ENCODE measurements at places on chromosomes 12 and 14.

DNA sequence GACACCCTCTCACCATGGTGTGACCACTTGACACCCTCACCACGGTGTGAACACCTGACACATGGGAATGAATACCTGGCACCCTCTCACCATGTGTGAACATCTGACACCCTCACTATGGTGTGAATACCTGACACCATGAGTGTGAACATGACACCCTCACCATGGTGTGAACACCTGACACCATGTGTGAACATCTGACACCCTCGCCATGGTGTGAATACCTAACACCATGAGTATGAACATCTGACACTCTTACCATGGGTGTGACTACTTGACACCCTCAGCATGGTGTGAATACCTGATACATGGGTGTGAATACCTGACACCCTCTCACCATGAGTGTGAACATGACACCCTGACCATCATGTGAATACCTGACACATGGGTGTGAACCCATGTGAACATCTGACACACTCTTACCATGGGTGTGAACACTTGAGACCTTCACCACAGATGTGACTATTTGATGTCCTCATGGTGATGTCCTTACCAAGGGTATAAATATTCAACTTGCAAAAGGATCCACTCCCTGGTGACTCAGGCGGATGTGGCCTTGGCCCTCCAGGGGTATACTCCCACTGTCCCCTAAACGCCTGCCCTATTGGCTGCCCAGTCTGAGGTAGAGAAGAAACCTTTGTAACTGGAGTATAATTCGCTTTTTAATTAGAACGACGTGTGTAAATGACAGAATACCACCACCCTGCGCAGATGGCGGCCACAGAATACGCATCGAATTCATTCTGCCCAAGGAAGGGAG lies 29.1 kb downstream of the RFLNA start:
- DNase-seq = no peak

GRCh38 chr12:54525383-54525782 lies 24.0 kb upstream of the PDE1B start:
- DNase-seq = no peak

DNA sequence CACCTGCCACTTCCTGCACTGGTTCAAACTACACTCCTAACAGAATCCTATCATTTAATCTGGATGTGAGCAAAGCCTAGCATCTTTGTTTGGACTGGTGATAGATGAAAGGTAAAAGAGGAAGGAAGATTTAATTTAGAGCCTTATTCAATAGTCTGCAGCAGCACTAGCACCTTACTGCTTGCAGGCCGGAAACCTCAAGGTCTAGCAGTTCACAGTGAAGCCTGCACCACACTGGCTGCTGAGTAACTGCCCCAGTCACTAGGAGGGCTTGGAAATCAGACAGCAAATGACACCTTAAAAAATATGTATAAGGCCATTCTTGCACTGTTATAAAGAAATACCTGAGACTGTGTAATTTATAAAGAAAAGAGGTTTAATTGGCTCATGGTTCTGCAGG lies 358.0 kb downstream of the DAD1 start:
- DNase-seq = no peak

- DNase-seq = no peak
Observed at GRCh38 chr12:15886372-15887042, 4.3 kb downstream of the STRAP start.

- DNase-seq = peak; percentile 3
Observed at GRCh38 chr12:69284131-69284530, 44.8 kb downstream of the CPSF6 start.

- no peak for DNase-seq
Observed at GRCh38 chr12:64137117-64137516, 85.0 kb downstream of the KICS2 start.

- no peak for DNase-seq
Observed at GRCh38 chr12:80472911-80473500, 29.0 kb downstream of the PTPRQ start.

DNA sequence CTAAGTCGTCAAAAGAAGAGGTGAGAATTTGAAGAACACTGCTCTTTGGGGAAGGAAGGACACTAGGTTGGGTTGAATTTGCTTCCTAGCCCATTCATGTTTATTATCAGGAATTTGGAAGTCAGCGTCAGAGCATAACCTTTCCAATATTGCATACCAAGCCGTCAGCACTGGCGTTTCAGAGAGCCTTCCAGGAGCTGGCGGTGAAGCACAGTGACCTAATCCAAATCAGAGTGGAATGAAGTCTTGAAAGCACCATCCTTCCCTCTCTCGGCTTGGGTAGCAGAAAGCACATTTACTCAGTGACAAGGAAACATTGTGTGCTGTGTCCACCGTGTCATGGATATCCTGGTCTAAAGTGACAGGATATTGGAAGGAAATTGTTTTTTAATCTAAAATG lies 240.3 kb upstream of the PELI2 start:
- DNase-seq = no peak

- DNase-seq = no peak
Observed at GRCh38 chr14:61403411-61403810, 82.0 kb downstream of the PRKCH start.

DNA sequence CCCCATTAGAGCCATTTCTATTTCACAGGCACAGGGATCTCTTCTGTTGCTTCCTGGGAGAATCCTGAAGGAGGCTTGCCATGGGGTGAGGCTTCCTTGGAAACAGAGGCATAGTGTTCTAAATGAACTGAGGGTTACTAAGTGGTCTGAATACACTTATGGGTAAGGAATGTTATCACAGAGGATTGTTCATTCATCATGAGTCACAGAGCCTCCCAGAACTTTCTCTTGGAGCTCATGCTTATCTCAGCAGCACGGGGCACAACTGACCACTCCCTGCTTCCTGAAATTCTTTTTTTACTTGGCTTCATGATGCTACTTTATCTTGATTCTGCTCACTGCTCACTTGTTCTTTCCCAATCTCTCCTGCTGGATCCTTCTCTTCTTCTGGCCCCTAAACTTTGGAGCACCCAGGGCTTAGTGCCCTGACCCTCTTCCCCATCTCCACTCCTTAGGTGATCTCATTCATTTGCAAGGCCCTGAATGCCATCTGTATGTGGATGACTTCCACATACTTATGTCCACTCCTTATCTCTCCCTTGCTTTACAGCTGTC lies 57.9 kb downstream of the ANO6 start:
- DNase-seq = no peak

GRCh38 chr12:23611320-23611719 lies 338.1 kb downstream of the SOX5 start:
- no peak for DNase-seq

- DNase-seq = no peak
Observed at GRCh38 chr14:40697231-40697630, 909.4 kb upstream of the LRFN5 start.

DNA sequence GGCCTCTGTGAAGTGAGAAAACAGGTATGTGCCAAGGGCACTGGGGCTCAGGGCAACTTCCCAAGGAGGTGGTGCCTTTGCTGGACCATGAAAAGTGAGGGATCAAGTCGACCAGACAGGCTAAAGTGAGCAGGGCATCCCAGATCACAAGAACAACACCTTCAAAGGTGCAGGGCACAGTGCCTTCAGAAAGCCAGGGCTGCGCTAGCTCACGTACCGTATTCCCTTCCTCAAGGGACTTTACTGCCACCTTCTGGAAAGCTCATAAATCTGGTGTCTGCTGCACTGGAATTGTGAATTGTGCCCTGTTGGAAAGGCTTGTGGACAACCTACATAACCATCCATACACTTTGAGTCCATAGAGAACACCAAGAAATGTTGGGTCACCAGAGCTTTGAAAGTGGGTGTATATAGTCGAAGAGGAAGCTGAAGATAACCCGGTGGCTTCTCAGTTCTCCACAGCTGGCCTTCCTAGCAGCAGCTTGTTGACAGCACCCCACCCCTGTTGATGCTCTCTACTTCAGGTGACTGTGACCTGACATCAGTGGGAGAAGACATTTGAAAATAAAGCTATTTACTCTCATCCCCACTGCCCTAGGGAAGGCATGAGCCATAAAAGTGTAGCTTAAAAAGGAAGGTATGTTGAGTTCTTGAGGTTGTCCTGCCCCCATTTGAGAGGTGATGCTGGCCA lies 24.5 kb downstream of the FIGNL2 start:
- DNase-seq = no peak

DNA sequence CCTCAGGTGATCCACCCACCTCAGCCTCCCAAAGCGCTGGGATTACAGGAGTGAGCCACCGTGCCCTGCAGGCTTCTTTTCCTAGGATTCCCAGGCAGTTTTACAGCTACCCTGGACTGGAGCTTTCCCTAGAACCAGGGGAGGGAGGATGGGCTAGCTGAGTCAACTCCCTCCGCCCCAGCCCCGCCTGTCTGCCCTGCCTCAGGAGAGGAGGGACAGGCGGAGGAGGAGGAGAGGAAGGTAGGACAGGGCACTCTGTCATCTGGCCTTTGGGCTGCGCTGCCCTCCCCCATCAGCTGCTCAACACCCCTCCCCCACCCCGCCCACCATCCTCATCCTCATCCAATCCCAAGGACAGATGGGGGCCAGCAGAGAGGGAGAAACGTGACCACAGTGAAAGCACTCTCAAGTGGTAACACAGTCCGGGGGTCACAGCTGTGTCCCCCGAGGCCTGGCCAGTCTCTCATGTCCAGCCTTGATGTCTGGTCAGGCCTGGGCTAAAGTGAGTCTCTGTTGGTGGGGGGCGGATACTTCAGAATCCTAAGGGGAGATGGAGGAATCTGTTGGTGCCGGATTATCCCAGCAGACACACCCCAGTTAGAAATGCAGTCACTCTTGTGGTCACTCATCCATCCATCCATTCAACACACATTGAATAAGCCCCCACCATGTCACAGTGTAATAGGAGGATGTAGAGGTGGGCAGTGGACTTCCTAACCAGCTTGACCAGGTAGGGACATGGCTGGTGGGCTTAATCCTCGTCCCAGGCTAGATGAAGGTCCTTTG lies 12.3 kb downstream of the FIGNL2 start:
- DNase-seq = no peak

- no peak for DNase-seq
Observed at GRCh38 chr12:73935817-73936216, 601.8 kb upstream of the ATXN7L3B start.

DNA sequence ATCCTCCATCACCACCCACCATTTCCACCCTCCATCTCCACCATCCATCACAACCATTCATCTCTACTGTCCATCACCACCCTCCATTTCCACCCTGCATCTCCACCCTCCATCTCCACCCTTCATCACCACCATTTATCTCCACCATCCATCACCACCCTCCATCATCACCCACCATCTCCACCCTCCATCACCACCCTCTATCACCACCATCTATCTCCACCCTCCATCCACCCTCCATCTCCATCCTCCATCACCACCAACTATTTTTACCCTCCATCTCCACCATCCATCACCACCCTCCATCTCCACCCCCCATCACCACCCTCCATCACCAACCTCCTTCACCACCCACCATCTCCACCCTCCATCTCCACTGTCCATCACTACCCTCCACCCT lies 4.7 kb upstream of the CEP170B start:
- DNase-seq = no peak

GRCh38 chr14:61716956-61717355 lies 21.6 kb downstream of the HIF1A start:
- no peak for DNase-seq

- DNase-seq = no peak
Observed at GRCh38 chr12:116524964-116525379, 34.2 kb upstream of the MAP1LC3B2 start.

DNA sequence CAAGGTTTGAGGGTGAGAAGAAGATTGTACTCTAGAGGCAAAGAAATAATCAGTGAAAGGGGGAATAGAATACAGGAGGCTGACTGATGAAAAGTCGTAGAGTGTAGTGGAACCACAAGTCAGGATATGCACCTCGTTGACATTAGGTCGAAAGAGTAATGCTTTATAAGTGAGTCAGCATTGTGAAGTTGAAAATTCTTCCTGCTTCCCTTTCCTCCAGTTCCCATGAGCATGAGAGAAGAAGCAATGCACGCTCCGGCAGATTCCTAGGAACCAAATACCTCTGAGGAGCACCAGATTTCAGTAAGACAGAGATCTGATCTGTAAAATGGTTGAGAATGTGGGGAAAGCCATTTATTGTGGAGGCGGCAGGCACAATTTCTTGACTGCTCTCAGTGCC lies 16.5 kb downstream of the CCER1 start:
- DNase-seq = no peak

DNA sequence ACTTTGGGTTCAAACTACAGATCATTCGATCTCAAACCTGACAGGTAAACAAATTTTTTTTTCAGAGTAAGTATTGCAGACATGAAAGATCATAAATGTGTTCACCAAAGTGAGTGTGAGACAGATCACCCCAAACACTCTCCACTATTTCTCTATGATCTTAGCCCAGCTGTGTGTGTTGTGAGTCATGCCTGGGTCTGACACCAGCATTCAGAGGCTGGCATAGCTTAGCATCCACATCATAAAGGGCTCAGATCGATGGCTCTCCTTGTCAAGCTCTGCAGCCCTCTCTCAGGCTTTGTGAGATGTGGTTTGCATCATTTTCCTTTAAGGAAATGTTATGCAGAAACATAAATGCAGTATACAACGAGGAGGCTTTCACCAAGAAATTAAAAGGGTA lies 164.9 kb downstream of the ETV6 start:
- peak; percentile 48 for DNase-seq

DNA sequence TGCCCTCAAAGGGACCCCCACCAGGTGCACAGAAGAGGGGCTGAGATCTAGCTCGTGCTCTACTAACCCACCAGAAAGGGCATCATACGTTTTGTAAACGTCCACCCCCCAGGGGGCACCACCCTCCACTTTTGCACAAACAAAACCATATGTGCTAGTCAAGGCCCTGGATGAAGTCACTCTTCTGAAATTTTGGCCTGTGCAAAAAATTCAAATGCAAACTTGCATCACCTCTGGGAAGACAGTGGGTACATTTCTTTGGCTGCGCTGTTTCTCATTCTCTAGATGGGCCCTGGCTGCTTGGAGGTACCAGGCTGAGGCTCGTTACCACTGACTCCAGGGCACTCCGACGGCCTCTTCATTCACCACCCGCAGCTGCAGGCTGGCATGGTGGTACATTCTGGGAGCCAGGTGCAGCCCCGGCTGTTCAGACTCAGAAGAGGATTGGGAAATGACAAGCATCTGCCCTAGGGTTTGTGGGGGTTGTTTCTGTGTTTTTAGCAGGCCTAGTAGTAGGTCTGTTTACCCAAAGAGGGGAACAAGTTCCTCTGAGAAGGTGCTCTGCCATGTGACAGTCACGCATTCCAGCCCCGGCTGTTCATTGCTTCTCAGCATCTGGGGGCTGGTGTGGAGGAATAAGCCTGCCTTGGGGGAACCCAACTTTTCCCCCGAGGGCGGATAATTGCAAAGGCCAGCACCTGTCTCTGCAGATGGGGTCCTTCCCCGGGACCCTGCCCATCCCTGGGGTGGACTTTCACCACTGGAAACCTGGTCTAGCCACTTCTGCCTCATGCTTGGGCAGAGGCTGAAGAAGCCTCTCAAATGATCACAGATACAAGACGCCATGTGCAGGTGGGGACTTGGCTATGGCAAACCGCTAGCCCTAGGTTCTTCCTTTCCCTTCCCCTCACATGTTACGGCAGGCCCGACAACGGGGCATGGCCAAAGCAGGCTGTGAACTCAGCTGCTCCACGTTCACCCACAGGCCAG lies 147.6 kb downstream of the DPF3 start:
- DNase-seq = no peak

GRCh38 chr12:53402871-53403270 lies 20.8 kb upstream of the AMHR2 start:
- no peak for DNase-seq

- no peak for DNase-seq
Observed at GRCh38 chr12:68508576-68508975, 102.1 kb upstream of the RAP1B start.

Data from caudate nucleus (tissue), 63 donors.